ENCODE measurements at places on chromosomes 3 and 15.
A peak's percentile ranks its signal among the peaks of the same experiment; 100 is the strongest.

- no peak for DNase-seq
Observed at GRCh38 chr3:9810846-9811245, 784 bp downstream of the TTLL3 start.

DNA sequence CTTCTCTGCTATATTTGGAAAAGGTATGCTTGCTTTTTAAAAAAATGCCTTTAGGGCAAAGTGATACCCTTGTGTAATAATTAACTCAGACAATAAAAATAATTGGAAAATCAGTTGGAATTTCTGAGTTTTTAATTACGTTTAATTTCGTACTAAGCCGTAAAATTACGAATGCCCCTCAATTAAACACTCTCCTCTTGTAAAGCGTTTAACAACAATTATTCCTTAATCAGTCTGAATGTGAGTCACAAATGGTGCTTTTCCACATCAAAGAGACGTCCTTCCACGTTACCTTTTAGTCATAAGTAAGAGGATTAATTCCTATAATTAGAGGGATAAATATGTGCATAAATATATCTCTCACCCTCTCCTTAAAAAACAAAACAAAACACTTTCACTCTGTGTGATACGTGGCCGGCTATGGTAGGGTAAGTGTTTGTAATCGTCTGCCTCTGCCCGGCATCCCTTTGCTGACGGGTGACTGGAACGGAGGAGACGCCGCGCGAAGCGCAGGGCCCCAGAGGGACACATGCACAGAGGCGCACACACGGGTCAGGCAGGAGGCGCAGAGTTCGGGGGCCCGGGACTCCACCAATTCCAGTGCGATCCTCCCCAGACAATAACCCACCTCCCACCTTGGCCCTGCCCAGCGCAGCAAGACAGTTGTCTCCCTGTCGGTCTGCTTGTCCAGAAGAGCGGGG, 9.7 kb upstream of the MEIS2 start:
- DNase-seq = no peak

DNA sequence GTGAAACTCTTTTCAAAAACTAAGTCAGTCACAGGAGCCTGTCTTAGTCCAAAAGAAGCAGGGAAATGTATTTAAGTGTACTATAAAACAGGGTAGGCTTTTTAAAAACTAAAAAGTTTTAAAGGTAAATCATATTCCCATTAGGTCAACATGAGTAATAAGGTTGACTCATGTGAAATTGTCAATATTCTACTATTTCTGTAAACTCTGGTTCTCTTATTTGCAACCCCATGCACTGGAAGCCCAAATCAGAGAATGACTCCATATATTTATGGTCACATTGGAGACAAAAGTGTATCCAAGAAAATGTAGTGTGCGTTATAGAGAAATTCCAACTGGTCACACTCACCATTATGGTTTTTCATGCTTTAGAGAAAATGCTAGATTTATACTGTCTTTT, 600.3 kb upstream of the TGFBR2 start:
- no peak for DNase-seq

- DNase-seq = no peak
Observed at GRCh38 chr15:82646250-82647044, 716 bp downstream of the CPEB1 start.

DNA sequence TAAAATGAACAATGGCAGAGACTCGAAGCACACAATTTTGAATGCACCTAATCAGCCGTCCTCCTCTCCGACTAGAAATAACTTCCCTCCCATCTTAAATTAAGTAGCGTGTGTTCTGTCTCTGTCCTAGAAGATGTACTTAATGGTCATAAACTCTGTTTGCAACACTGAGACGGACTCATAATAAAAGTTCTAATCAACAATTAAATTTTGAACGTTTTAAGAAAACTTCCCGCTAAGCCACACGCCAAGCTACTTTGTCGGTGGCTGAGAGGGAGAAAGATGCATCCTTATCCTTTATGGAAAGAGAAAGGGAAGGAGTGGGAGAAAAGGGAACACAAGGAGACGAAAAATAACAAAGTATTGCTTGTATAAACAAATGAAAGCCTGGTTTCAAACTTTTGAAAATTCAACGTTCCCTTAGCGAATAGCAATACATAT, 989 bp downstream of the GNB4 start:
- DNase-seq = peak; percentile 27

GRCh38 chr15:67820992-67821783, 4.1 kb upstream of the SKOR1 start:
- DNase-seq = no peak

DNA sequence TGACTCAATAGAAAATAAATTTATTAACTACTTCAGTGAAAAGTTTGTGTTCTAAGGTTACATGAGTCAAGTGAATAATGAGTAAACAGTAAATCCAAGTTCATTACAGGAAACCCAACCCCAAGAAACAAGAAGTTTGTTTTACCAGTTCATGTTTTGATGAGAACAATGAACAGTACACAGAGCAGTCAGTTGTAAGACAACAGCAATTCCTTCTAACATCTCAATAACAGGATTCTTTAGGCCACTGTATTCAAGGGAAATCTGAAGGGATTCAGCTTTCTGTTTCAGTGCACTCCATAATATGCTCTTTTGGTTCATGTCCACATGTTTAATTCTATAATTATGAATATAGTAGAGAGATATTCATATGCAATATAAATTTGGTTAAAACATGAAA, 18.4 kb downstream of the ATR start:
- no peak for DNase-seq

- no peak for DNase-seq
Observed at GRCh38 chr3:179016979-179017670, 54.5 kb downstream of the ZMAT3 start.

- no peak for DNase-seq
Observed at GRCh38 chr3:182519569-182519968, 273.7 kb upstream of the ATP11B start.

DNA sequence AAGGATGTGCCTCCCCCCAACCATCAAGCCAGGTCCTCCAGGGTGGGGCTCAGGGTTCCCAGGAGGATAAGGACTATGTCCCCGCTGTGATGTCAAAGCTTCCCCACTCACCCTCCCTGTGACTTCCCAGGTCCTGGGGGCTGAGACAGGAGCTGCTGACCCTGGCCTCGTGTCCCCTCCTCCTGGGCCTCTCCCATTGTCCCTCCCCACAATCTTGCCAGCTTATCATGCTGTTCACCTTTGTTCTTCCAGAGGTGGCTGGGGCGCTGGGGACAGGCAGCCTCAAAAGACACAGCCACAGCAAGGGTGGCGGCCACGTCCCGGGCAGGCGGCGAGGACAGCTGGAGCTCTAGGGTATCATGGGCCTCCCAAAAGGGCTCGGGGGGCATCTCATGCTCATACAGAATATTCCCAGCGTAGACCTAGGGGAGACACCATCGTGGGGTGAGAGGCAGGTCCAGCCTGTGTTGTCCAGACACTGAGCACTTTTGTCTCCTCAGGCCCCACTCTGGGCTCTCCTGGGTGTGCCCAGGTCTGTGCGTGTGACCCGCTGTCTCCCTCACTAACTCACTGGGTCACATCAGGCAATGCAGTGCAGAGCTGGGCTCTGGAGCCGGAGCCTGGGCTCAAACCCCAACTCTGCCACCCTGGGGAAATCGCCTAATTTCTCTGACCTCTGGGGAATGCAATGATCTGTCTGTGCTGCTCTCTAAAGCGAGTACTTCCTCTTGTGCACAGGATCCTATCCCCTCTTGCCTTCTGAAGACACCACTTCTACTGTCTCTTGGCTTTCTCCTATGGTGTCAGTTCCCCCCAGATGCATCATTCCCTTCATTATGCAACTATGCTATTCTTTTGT, 30.0 kb downstream of the SNX33 start:
- DNase-seq = no peak

DNA sequence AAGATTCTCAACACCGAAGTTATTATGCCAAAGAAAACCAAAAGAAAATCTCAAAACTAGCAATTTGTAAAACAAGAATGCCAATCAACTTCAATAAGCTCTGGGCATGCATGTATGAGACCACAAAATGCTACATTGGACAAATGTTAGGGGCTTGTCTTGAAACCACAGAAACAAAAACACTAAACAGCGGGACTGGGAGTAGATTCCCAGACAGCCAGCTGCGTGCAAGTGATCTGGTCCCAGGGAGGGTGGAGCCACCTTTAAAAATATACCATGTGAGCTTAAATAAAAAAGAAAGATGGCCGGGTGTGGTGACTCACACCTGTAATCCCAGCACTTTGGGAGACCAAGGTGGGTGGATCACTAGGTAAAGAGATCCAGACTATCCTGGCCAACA, 163.6 kb upstream of the PRICKLE2 start:
- no peak for DNase-seq

GRCh38 chr3:188526057-188526456, 372.1 kb downstream of the LPP start:
- no peak for DNase-seq

All from Kasumi-1 (cell line).